ENCODE measurements at places on chromosomes 12 and 14.

- no peak for DNase-seq
Measured at GRCh38 chr14:41277450-41277849, 329.2 kb upstream of the LRFN5 start.

DNA sequence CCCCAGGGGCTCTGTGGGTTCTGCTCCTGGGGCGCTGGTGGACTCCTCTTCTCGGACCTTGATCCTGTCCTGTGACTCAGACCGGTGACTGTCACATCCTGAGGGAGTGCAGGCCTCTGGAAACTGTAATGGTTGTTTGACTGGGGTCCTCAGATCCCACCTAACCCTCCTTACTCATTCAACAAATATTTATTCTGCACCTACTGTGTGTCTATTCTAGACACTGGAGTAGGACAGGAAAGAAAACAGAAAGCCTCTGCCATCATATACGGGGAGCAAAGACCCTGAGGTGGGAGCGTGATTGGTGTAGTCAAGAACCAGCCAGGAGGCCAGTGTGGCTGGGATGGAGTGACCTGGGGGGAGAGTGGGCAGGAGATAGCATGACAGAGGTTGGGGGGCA is 47.6 kb downstream of the ESRRB start:
- DNase-seq: no peak

DNA sequence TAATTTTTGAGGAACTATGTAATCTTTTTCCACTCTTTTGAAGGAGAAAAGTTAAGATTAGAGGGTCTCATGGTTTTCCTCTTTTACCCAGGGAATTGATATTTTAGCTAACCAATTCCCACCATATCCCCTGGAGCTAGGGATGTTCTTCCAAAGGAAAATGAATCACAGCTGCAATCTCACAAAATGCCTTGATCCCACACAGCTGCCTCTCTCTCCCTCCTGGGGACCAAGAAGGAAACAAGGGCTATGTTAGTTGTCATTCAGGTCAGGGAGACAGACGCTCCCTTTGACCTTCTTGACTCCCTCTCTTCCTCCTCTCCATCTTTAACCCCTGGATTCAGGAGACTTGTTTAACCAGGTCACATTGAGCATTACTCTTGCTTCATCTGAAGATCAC is 9.5 kb downstream of the DCN start:
- no peak for DNase-seq

DNA sequence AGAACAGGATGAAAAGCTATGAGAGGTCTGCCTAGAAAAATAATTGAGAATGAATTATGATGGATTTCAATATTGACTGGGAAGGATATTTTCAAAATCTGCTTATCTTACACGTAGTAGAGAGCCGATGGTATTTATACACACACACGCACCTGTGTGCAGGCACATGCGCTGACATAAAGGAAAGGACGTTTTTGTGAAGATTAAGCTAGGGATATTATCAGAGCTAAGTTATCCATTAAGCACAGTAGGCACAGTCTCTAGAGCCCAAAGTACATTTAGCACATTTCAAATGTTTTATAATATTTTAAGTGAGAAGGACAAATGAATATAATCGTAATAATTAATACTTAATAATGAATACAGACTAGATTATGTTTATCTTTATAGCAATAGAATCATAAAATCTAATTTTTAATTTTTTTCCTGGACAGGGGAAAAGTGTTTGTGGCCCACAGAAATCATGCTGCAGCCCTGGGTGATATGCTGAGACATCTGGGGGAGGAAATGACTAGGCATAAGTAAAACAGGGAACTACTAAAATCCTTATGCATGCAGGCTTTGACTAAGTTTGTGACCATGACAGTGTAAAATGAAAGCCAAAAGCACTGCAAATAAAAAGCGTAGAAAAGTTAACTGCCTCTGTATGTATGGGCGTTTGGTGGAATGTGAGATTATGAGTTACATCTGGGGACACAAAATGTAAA is 146.1 kb downstream of the KITLG start:
- no peak for DNase-seq

DNA sequence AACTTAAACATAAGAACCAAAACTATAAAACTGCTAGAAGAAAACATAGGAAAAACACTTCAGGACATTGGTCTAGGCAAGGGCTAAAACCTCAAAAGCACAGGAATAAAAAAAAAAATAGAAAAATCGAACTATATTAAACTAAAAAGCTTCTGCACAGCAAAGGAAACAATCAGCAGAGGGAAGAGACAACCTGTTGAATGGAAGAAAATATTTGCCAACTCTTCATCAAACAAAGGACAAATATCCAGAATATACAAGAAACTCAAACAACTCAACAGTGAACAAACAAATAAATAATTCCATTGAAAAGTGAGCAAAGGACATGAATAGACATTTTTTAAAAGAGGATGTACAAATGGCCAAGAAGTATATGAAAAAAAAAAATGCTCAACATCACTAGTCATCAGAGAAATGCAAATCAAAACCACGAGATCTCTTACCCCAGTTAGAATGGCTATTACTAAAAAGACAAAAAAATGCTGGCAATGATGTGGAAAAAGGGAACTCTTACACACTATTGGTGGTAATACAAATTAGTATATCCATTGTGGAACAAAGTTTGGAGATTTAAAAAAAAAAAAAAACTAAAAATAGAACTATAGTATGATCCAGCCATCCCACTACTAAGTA is 152.0 kb downstream of the NDUFA12 start:
- DNase-seq: no peak

DNA sequence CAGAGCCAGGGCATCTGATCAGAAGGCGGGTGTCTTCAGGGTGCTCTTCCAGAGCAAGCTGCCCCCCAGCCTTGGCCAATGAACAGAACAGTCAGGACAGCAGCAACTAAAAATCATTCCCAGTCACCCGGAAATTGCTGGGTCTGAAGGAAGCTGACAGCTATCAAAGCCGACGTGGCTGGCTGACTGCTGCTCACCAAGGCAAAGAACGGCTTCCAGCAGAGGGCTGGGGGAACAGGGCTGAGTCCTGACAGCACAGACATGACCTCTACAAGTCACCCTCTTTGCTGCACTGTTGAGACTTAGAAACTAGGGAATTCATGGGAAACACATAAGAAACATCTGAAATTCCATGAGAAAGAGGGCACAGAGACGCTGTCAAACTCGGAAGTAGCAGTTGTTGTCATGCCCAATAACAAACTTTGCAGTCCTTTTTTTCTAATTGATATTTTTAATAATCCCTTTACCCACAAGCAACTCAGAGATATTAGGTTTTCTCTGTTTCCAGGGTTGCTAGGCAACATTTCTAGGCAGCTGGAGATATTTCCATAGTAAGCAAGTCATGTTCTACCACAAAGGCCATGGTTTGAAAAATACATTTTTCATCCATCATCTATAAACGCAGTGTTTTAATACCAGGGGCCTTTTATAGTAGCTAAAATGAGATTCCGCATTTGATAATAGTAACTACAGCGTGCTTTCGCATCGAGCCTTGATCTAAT is 365.2 kb downstream of the SEC23A start:
- no peak for DNase-seq

DNA sequence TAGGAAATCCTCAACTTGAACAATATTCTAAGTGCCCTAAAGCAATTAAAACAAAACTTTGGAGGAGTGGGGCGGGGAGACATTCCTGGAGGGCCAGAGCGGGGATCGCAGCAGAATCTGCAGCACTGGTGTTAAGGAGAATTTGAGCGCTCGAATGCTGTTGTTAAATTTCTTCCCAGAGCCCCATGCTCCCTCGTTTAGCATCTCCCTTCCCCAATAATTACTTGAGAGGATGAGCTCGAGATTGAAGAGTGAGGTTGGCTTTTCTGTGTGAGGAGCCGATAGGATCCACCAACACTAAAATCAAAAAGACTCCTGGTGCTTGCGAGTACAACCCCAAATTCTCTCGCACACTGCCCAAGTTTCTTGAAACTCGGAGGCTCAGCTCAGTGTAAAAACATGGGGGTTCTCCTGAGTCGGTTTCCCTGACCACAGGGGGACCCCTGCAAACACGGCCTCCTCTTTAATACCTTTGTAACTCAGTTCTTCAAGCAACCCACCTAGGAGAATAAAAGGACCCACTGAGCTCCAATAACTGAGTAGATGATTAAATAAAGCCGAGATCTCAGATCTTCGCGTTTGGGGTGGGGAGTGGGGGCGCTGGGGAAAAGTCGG is 10.2 kb upstream of the FOXG1 start:
- no peak for DNase-seq

- no peak for DNase-seq
Measured at GRCh38 chr12:41802803-41803202, 341.9 kb downstream of the GXYLT1 start.

- DNase-seq: no peak
Measured at GRCh38 chr14:99599393-99599792, 4.6 kb downstream of the CCDC85C start.

GRCh38 chr14:73744175-73744867 is 30.1 kb upstream of the PNMA1 start:
- DNase-seq: no peak

DNA sequence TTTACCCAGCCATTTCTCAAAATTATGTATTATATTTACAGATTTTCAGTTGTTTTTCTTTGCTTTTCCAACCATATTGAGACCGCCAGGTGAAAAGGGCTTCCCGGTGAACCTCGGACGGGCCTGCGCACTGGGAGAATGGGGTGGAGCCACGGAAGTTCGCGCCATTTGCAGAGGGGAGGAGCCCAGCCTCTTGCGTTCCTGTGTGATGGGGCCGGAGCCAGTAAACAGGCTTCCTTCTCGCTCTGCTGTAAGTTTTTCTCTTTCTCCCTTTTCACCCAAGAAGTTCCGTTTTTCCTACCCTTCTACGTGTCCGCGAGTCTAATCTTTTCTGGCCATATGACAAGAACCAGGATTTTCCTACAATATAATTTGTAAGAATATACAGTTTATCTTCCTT is 1108.8 kb upstream of the SEL1L start:
- DNase-seq: no peak

DNA sequence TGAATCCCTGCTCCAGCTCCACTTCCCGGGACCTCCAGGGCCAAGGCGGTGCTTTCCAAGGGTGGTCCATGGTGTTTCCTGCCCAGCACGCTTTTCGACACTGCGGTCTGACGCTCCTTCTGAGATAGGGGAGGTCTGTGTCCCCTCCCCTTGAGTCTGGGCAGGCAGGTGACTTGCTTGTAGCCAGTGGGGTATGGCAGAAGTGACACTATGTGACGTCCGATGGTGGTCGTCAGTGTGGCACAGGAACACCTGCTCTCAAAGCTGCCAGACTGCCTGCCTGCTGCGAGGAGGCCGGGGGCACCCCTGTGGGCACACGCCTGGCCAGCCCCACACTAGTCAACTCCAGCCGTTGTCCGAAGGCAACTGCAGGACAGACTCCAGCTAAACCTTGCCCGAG is 16.0 kb upstream of the TRAF3 start:
- no peak for DNase-seq

Measured in activated CD4-positive, alpha-beta T cell treated with anti-CD3 and anti-CD28 coated beads for 4 hours (primary cell).